Peyer's patch (tissue), 4 donors: ENCODE measurements at places on chromosomes 11 and 22. TPM values are rescaled to one million over a fixed set of nuclear protein-coding genes. Genes with fewer than 3 reads are reported as not detected.

The MFNG gene
- total RNA-seq: 34.9 TPM

- peak; percentile 56 for DNase-seq
Observed at GRCh38 chr11:35305670-35306382, 113.5 kb downstream of the SLC1A2 start.

- DNase-seq: no peak
Observed at GRCh38 chr11:72954860-72955259, 140.6 kb downstream of the ATG16L2 start.

DNA sequence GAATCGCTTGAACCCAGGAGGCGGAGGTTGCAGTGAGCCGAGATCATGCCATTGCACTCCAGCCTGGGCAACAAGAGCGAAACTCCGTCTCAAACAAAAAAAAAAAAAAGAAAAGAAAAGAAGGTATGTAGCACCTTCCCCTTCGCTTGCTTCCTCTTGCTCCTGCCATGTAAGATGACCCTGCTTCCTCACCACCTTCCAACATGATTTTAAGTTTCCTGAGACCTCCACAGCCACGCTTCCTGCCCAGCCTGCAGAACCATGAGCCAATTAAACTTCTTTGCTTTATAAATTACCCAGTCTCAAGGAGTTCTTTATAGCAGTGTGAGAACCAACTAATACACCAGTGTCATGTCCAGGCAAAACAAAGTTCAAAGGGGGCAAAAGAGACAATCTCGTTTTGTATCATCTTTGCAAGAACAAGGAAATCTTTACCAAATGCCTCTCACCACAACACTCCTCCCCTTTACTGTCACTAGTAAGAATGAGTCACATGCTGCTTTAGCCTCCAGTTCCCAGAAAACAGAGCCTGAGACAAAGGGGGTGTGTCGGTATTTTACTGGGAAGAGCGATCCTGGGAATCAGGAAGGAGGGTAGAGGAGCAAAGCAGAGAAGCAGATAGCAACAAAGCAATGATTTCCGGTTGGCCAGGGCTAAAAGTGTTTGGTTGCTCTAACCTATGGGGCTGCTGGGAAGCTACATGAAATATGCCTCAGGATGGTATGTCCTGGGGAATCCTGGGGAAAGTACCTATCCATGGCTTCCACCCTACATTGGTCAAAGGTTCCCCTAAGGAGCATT is 10.5 kb upstream of the MCHR1 start:
- no peak for DNase-seq

The HTR3B gene
- not detected for total RNA-seq

DNA sequence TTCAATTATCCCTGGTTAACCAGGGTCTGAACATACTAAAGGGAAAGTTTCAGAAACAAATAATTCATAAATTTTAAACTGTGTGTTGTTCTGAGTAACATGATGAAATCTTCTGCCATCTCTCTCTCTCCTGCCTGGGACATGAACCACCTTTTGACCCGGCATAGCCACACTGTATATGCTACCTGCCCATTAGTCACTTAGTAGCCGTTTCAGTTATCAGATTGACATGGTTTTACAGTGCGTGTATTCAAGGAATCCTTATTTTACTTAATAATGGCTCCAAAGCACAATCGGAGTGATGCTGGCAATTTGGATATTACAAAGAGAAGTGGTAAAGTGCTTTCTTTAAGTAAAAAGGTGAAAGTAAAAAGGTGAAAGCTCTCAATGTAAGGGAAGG is 227.1 kb upstream of the CCDC179 start:
- no peak for DNase-seq

The ASRGL1 gene
- total RNA-seq: 26.0 TPM

The SLC43A3 gene
- 38.8 TPM for total RNA-seq

- no peak for DNase-seq
Observed at GRCh38 chr11:82776377-82776776, 42.7 kb upstream of the FAM181B start.

DNA sequence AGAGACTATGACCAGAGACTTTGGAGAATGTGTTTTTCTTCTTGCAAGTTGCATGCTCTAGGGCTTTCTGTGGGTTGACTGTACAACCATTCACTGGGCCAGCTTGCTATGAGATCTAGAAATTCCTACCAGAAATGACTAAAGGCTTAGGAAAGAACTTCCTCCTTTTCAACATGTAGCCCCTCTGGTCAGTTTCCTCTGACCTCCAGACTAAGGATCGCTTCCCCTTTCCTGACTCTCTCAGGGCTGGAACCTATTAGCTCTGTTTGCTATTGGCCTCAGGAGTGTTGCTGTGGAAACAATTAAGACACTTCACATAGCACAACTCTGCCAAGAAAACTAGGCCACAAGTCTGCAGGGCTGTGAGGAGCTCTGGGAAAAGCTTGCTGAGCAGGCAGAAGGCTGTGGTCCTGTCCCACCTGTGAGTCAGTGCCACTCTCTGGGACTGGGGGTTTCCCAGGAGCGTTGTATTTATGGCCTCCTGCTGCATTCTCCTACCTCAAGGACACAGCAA is 10.7 kb downstream of the CRY2 start:
- DNase-seq: no peak

The LYVE1 gene
- 16.6 TPM for total RNA-seq

The TRPC6 gene
- total RNA-seq: 31.4 TPM

DNA sequence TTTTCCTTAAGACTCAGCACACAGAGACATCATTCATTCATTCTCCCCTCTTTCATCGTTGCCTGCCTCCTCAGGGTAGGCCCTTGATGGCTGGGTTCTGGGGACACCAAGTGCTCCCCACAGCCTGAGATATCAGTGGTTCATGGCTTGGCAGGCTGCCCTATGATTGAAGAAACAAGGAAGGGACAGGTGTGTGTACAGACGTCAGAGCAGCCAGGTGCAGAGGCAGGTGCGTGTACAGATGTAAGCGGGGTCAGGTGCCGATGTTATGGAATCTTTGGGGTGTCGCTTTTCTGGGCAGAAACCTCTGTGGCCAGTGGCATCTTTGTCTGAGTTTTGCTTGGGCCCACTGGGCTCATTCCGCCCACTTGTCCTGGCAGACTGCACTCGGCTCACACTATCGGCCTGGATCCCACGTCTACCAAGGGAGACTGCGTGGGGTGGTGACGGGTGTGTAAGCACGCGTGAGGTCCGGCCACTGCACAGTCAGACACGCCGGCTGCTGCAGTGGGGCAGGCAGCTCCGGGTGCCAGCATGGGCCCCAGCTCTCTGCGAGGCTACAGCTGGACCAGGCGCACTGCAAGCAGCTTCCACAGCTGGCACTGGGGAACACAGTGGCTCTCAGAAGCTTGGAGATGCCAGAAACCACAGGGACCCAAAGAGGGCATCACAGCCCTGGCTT is 20.9 kb upstream of the KIAA0930 start:
- DNase-seq: peak; percentile 67

DNA sequence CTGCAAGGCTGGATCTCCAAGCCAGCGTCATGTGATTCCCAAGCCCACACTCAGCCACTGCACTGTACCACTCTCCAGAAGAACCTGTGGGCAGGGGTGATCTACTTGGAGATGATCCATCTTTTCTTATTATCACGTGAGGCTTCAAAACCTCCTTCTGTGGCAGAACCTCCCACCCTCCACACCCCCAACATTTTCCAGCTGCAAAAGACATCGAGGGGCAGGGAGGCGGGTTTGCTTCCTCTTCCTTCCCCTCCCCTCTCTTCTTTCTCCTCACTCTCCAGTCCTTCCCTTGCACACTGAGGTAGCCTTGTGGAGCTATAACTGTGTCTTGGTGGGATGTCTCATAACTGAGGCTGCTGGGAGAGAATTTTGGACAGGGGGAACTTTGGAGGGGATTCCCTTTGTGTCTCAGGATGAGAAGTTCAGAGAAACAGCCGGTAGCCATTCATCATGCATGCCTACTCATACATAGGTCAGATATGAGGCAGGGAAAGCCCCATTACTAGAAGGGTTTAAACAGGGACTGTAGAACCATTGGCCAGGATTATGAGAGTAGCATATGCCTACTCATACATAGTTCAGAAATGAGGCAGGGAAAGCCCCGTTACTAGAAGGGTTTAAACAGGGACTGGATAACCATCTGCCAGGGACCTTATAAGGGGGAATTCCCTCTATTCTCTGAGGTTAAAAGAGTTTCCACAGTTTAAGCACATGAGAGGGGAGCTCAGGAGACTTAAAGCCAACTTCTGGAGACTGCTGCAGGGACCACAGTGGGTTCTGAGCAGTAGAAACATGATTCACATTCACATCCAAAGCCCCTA is 420.7 kb upstream of the CADM1 start:
- no peak for DNase-seq

DNA sequence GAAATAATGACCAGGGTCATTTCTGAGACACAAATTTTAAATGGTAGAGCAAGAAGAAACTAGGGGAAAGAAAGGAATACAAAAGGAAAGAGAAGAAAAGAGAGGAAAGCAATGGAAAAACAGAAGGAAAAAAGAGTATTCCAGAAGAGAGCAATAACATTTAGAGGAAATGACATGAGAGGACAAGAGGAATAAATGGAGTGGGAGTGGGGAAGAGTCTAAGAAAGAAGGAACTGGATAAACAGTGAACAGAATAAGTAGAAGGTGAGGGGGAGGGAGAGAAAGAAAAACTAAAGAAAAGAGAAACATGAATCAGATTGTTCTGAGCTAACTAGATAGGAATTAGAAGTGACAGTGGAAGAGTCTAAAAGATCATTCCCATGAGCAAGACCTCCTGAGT is 28.4 kb downstream of the PRDM10 start:
- no peak for DNase-seq

The CLNS1A gene
- 90.0 TPM for total RNA-seq

The SLC22A6 gene
- not detected for total RNA-seq

The LTBP3 gene
- 42.0 TPM for total RNA-seq

- no peak for DNase-seq
Observed at GRCh38 chr11:76230392-76230791, 24.1 kb upstream of the WNT11 start.

DNA sequence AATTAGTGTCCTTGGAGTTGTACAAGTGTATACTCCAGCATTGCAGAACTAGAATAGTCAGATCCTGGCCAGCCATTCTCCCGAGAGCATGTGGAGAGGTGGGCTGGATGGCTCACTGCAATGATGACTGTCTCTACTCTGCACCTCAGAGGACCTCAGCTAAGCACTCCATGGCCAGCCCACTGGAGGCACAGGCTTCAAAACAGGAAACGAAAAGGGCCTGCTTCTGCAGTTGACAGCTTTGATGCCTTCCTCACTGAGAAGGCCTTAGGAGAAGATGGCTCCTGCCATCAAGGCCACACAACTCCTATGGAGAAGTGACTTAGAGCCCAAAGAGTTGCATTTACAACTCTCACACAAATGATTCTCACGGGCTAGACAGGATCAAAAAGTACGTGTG is 9.1 kb downstream of the POLD4 start:
- peak; percentile 61 for DNase-seq
